ENCODE measurements at places on chromosomes 7 and 10. TPM values are rescaled to one million over a fixed set of nuclear protein-coding genes. Genes with fewer than 3 reads are reported as not detected.

Gene SFXN2
- 36.6 TPM for total RNA-seq

Gene SPDYE18
- total RNA-seq, result not detected

GRCh38 chr10:38157270-38157685 is 63.1 kb downstream of the ZNF37A start:
- H3K27me3 ChIP-seq, result no peaks in the 10 kb centered on the region
- DNase-seq, result no peak
- H3K27ac ChIP-seq, result no peak overlapping the region
- H3K4me3 ChIP-seq, result no peak overlapping the region

GRCh38 chr10:45370202-45370955 is 3.6 kb upstream of the ALOX5 start:
- H3K4me1 ChIP-seq, result peaks cover 8% of the 10 kb centered on the region
- H3K27me3 ChIP-seq, result peaks cover 93% of the 10 kb centered on the region
- H3K36me3 ChIP-seq, result no peaks in the 10 kb centered on the region
- H3K4me3 ChIP-seq, result no peak overlapping the region

- no peaks in the 10 kb centered on the region for H3K27me3 ChIP-seq
- no peaks in the 10 kb centered on the region for H3K36me3 ChIP-seq
- H3K4me1 ChIP-seq, result peaks cover 12% of the 10 kb centered on the region
- no peak for DNase-seq
- no peak overlapping the region for H3K27ac ChIP-seq
These were observed 100.5 kb downstream of the CALD1 start for GRCh38 chr7:134879815-134880475.

GRCh38 chr10:70962686-70963085 is 74.3 kb upstream of the PCBD1 start:
- no peak for DNase-seq
- no peaks in the 10 kb centered on the region for H3K4me1 ChIP-seq
- H3K36me3 ChIP-seq, result no peaks in the 10 kb centered on the region
- H3K27me3 ChIP-seq, result peaks cover 4% of the 10 kb centered on the region

GRCh38 chr10:129090618-129091366 is 376.2 kb upstream of the MGMT start:
- no peak overlapping the region for H3K27ac ChIP-seq

DNA sequence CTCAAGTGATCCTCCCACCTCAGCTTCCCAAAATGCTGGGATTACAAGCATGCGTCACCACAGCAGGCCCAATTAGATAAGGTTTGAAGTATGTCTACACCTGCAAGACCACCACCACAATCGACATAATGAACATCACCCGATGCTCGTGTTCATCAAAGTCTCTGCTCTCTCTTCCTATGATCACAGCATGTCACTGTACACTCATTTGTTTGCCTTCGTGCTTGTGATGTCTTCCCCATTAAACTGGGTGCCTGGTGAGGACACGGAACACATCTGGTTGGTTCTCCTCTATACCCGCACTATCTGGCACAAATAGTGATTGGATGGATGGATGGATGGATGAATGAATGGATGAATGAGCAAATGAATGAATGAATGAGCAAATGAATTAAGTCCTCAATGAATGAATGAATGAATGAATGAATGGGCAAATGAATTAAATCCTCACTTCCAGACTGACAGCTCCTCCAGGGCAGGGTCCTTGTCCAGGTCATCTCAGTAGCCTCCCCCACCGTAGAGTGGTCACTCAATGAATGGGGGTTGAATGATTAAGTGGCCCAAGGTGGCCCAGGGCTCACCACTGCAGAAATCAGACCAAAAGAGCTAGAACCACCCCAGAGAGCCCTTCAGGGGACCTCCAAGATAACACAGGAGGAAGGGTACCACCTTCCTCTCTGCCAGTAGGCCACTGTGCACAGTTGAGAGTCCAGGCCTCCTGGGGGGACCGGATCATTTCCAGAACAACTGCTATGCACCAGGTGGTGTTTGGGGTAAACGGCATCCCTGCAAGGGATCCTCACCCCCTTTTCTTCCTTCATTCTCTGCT is 101.9 kb upstream of the TNRC18 start:
- H3K27ac ChIP-seq, result peak overlapping the region; percentile 78
- no peak for DNase-seq
- peaks cover 86% of the 10 kb centered on the region for H3K27me3 ChIP-seq
- peak overlapping the region; percentile 93 for H3K4me3 ChIP-seq
- H3K4me1 ChIP-seq, result peaks cover 62% of the 10 kb centered on the region

GRCh38 chr10:77185696-77186095 is 451.9 kb downstream of the KCNMA1 start:
- DNase-seq, result no peak
- H3K27me3 ChIP-seq, result peaks cover 2% of the 10 kb centered on the region
- H3K4me3 ChIP-seq, result no peak overlapping the region
- H3K36me3 ChIP-seq, result no peaks in the 10 kb centered on the region
- H3K27ac ChIP-seq, result no peak overlapping the region

DNA sequence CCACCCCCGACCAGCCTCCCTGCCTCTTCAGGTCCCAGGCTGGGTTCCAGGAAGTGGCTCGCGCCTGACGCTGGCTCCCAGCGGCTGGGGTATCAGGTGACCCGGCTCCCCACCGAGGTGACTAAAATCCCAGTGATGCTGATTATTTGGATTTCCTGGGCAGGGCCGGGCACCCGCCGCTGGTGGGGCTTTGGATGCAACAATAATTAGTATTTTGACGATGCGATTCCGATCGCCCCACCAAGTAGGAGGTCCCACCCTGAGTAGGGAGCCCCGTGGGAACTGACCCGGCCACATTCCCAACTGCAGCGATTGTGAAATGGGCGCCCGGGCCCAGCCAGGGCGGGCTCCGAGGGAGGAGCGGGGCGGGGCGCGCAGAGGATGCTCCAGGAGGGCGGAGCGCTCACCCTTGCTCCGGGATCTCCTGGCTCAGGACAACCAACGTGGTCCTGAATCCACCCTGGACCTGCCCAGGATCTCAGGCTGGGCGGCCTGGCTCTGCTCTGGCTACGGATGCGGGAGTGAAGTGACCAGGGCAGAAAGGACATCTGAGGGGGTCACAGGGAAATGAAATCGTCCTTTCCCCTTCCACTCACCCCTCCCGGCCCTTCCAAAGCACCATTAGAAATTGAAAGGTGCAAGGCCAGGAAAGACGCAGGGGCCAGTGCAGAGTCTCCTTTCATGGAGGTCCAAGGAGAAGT is 32.6 kb downstream of the DUSP5 start:
- H3K4me3 ChIP-seq, result no peak overlapping the region
- peak; percentile 37 for DNase-seq
- H3K27ac ChIP-seq, result no peak overlapping the region

DNA sequence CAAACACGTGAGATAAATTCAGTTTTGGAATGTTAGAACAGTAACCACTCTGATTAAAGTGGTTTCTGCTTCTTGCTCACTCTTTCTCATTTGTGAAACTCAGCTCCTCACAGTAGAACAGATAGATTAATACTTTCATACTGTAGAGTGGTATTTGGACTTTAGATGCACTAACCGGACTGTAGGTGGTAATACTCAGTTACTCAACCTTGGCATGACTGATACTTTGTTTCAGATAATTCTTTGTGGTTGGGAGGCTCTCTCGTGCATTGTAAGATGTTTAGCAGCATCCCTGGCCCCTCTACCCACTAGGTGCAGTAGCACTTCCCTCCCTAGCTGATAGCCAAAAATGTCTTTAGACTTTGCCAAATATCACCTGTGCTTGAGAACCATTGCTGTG is 37.6 kb downstream of the MCU start:
- H3K27ac ChIP-seq, result no peak overlapping the region
- H3K27me3 ChIP-seq, result no peaks in the 10 kb centered on the region
- no peaks in the 10 kb centered on the region for H3K4me1 ChIP-seq

DNA sequence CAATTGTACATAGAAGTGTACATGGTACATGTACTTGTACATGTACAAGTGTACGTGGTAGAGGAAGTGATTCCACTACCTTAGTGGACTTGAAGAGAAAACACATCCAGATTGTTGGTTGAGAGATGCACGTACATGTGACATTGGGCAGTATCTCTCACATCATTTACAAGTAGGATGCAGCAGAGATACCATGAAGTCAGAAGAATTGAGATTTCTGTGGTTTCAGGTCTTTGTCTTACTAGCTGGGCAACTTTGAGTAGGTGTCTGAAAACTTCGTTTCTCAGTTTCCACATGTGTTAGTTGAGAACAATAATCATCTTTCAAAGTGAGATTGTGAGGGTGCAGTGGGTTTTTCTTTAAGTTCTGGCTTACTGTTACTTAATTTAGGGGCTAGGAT is 21.5 kb downstream of the CLDN12 start:
- H3K4me3 ChIP-seq, result no peak overlapping the region
- no peak for DNase-seq
- H3K36me3 ChIP-seq, result peaks cover 3% of the 10 kb centered on the region

Measured in neural crest cell (in vitro differentiated cells).